ENCODE measurements at places on chromosomes 1 and 21.

- DNase-seq: no peak
Observed at GRCh38 chr1:113199760-113200455, 126.9 kb downstream of the LRIG2 start.

DNA sequence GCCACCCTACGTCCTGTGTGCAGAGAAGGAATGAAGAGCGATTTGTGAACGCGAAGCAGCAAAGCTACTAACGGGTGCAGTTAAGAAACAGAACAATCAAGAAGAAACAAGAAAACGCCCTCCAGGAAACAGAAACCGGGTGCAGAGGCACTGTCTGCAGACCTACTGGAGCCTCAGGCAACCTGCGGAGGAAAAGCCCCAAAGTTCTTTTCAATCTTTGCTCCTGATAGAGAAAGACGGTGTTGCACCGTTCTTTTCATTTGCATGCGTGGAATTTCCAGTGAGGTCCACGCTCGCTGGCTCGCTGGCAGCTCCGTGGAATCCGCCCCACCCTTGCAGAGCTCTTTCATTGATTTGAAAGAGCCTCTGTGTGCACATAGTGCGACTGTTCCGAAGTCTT, 37.0 kb upstream of the PDE9A start:
- DNase-seq: no peak

DNA sequence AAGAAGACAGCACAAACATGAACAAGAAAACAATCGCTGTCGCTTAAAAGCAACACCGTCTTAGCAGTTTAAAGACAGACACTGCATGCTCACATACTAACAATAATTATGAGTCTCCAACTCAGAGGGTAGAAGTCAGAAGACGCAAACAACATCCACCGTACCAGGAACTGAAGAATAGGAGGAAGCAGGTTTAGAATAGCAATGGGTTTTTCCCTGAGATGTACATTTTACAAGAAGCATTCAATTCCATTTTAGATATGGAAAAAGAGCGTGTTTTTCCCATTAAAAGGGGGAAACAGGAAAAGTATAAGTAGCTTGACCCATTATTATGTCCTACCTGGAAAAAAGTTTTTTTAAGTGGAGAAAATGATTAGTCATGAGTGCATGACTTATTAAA, 34.5 kb upstream of the KCNE1 start:
- peak; percentile 63 for DNase-seq

- DNase-seq: no peak
Observed at GRCh38 chr1:156582388-156583017, 3.0 kb downstream of the TTC24 start.

DNA sequence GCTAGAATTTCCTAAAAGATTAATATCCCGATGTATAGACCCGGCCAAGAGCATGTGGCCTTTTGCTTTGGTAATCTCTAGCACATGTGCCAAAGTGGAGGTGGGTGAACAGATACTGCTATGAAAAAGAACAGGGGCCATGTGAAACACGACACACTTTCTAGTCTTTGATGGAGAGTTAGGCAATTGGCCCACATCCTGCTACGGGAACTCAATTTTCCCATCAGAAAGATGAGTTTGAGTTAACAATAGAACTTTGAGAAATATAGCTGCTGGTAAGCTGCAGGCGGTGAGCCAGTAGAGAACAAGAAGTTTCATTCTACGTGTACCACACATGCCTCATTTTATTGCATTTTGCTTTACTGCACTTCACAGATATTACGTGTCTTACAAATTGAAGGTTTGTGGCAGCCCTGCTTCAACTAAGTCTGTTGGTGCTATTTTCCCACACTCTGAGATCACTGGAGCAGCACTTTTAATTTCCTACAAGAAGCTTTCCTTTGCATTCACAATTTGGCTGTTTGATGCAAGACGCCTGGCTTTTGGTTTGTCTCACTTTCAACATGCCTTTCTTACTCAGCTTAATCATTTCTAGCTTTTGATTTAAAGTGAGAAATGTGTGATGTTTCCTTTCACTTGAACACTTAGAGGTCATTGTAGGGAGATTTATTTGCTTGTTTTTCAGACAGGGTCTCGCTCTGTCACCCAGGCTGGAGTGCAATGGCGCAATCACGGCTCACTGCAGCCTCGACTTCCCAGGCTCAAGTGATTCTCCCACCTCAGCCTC, 46.3 kb downstream of the HTR6 start:
- DNase-seq: no peak

- DNase-seq: no peak
Observed at GRCh38 chr21:43836616-43837015, 28.4 kb upstream of the AGPAT3 start.

GRCh38 chr1:88060750-88061491, 623.2 kb upstream of the PKN2 start:
- DNase-seq: no peak

DNA sequence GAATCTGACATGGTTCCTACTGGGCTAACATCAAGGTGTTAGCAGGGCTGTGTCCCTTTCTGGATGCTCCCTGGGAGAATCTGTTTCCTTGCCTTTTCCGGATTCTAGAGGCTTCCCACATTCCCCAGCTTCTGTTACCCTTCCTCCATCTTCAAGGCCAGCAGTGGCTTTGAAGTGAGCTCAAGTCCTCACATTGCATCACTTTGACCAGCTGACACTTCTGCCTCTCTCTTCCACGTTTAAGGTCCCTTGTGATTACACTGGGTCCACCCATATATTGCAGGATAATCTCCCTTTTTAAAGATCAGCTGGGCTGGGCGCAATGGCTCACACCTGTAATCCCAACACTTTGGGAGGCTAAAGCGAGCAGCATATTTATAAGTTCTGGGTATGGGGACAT, 33.1 kb downstream of the CNST start:
- peak; percentile 48 for DNase-seq

DNA sequence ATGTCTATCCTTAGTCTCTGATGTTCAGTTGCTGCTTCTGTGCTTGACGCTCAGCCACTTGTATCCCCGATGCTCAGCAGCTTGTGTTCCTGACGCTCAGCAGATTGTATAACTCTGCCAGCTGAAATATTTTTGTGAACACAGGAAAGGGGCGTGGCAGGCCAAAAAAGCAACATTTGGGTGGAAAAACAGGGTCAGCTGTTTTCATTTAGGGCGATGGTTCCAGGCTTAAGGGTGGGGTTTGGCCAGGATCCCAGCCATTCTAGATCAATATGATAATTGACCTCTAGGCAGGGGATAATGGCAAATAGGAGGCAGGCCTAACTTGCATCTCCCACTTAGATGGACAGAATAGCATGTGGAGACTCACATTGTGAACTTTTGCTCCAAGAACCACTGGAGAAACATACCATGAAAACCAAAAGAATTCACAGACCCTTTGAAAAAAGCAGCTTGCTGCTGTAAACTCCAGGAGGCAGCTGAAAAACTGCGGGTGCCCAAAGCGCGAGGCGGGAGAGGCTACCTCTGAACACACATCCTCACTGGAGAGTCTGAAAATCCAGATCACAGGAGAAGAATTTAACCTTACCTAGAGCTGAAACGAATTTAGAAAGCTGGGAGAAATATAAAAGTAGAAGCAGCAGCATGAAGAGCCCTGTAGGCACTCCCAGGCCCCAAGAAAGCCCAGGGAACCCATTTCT, 58.3 kb downstream of the ZNF648 start:
- DNase-seq: no peak

DNA sequence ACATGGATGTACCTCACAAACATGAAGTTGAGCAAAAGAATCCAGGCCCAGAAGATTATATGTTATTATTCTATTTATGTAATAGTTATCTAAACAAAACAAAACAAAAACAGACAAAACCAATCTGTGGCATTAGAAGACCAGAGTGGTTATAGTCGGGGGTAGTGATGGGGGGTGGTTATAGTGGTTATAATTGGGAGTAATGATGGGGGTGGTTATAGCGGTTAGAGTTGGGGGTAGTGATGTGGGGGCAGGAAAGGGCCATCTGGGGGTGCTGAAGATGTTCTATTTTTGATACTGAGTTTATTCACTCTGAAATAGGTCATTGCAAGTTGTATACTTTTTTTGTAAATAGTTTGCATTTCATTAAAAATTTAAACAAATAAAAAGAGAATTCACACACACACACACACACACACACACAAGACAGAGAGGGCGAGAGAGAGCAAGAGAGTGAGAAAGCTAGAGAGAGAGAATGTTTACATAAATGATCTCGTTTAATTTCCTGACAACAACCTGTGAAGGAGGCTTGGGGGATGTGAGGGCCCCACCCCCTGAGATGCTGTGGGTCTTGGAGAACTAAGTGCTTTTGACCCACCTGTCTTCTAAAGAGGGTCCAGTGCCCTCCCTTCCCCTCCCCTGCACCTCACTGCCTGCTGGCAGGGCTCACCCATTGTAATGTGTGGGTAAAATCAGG, 37.4 kb downstream of the RHOU start:
- DNase-seq: no peak

GRCh38 chr1:167933788-167934187, 2.7 kb upstream of the DCAF6 start:
- DNase-seq: no peak

DNA sequence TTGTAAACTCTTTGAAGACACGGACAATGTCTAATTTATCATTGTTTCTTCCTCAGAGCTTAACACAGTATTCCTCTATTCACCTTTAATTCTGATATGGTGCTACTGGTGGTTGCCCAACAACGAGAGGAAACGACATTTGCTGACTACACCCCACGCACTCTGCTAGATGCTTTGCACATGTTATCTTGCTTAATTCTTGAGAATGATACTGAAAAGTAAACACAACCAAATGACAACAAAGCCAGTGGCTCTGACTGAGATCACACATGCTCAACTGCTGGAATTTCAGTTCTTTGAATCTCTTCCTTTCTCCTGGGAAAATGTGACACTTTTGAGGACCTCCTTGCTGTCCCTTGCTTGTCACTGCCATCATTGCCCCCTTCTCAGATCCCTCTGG, 37.2 kb upstream of the DDAH1 start:
- peak; percentile 17 for DNase-seq

- peak; percentile 44 for DNase-seq
Observed at GRCh38 chr1:37556712-37557196, at the start of gene DNALI1. TSS of gene DNALI1 (plus strand) at chr1:37556940. CDS start at chr1:37556995, 55 bp downstream.

DNA sequence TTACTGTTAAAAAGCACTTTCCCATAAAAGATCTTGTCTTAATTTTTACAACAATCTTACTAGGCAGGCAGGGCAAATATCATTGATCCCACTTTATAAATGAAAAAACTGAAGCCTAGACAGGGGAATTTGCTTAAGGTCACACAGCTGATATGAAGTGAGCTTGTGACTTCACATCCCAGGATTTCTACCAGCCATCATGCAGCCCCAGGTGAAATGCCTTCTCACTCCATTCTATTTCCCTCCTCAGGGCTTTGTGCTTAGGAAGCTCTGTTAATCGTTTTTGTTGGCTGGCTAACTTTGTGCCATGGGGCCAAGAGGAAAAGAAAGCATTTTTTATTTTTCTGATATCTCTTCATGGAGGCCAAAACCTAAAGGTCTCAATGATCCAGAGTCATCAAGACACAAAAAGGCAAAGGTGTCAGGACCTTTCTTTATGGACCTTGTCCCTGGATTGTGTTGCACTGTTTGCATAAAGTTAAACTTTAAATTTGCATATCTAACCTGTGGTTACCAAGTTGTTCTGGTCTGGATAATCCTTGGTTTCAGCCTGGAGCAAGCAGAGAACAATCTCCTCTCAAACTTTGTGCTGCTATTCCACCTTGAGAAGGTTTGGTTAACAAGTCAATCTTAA, 44.8 kb upstream of the ZNF326 start:
- DNase-seq: no peak

GRCh38 chr1:209619696-209620486, 32.3 kb downstream of the LAMB3 start:
- no peak for DNase-seq

DNA sequence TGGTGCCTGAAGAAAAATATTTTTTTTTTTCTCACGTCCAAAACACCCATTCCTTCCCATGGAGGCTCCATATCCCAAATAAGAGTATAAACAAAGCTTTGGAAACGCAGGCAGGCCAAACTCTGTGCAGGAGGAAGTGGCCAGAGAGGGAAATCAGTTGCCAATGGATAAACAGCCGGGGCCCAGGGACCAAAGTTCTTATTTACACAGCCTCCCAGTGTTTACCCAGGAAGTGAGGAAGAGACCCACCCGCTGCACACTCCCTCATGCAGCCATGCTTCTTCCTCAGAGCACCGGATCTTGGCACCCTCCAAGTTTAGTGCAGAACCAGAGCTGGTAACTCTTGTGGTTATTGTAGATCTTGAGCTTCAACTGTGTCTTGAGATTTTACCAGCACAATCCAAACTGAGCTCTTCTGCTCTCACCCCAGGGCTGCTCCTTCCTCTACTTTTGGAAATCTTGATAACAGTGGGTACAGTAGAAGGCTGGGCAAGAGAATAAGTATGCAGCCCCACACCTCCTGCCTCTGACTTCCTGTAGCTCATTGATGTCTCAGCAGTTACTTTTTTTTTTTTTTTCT, 14.2 kb downstream of the MARCKSL1 start:
- DNase-seq: no peak

GRCh38 chr1:65049941-65050713, 83.8 kb upstream of the JAK1 start:
- DNase-seq: no peak

DNA sequence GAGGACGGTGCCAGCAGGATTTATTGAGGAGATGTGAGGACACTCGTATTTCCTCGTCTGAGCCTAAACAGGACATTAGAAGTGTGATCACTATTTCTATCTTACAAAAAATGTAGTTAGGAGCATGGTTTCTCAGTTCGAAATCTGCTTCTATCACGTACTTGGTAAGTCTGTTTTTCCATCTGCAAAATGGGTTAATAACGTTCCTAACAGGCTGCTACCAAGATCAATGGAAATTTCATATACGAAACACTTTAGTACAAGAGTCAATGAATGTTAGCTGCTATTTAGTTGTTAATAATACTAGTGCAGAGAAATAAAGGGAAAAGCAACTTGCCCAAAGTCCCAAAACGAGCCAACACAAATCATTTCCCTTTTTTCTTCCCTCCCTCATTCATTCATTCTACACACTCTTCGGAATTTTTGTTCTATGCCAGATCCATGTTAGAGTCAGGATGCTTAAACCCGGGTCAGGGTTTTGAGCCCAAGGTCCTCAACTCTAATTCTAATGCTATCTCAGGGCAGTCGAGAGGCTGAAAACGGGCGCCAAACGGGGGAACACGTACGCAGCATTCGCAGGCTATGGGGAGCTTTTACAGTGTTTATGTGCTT, 608 bp downstream of the SNRNP40 start:
- DNase-seq: no peak

DNA sequence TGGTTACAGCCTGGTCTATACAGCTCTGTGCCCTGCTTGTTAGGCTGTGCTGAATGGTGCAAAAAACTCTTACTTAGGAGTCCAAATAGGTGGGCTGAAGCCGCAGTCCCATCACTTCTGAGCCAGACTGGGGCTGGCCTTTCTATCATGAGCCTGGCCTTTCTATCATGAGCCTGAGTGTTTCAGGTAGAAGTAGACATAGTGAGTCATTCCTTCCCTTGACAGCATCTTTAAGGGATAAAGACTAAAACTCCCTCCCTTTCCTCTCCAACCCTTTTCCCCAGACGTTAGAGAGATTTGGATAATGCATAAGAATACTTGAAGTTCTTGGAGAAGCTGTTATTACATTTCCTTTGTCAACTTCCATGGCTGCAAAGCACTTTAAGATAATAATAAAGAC, 46.5 kb upstream of the PARP1 start:
- DNase-seq: no peak
